ENCODE measurements at places on chromosomes 7 and 10. TPM values are rescaled to one million over a fixed set of nuclear protein-coding genes. Genes with fewer than 3 reads are reported as not detected.

- H3K27me3 ChIP-seq = peaks cover 3% of the 10 kb centered on the region
- no peak overlapping the region for H3K27ac ChIP-seq
- no peak for DNase-seq
- H3K4me3 ChIP-seq = no peak overlapping the region
Observed at GRCh38 chr7:50921114-50921813, 138.6 kb upstream of the GRB10 start.

DNA sequence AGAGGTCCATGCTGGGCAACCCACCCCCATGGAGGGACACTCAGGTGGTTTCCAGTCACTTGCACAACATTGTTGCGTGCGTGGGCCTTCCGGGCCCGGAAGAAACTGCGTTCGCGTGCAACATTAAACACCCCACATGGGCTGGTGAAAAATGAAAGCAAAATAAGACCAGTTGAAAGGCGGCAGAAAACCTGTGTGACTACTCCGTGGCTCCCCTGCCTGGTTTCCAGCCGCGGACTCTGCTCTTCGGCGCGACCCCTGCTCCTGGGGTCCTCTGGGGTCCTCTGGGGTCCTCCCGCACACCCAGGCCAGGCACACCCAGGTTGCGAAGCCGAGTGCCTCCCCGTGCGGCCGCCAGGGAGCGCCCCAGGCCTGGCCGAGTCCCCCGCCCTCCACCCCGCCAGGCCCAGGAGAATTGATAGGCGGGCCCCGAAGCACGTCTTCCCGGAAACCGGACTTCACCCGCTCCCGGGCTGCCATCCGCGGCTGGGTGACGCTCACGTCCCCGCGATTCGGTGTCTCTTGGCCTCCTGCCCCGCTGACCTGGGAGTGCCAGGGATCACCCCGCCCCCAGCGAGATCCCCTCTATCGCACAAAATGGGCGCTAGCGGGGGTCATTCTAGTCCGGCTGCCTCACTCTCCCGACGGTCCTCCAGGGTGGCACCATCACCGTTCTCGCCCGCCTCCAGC lies 1.9 kb upstream of the SH2D4B start:
- H3K27me3 ChIP-seq = no peaks in the 10 kb centered on the region
- DNase-seq = no peak
- no peak overlapping the region for H3K27ac ChIP-seq
- H3K4me1 ChIP-seq = no peaks in the 10 kb centered on the region
- H3K36me3 ChIP-seq = no peaks in the 10 kb centered on the region
- H3K4me3 ChIP-seq = no peak overlapping the region

GRCh38 chr10:59106441-59106840 lies 70.0 kb upstream of the PHYHIPL start:
- H3K4me3 ChIP-seq = no peak overlapping the region
- no peaks in the 10 kb centered on the region for H3K4me1 ChIP-seq
- H3K27me3 ChIP-seq = no peaks in the 10 kb centered on the region
- H3K36me3 ChIP-seq = no peaks in the 10 kb centered on the region
- no peak for DNase-seq

DNA sequence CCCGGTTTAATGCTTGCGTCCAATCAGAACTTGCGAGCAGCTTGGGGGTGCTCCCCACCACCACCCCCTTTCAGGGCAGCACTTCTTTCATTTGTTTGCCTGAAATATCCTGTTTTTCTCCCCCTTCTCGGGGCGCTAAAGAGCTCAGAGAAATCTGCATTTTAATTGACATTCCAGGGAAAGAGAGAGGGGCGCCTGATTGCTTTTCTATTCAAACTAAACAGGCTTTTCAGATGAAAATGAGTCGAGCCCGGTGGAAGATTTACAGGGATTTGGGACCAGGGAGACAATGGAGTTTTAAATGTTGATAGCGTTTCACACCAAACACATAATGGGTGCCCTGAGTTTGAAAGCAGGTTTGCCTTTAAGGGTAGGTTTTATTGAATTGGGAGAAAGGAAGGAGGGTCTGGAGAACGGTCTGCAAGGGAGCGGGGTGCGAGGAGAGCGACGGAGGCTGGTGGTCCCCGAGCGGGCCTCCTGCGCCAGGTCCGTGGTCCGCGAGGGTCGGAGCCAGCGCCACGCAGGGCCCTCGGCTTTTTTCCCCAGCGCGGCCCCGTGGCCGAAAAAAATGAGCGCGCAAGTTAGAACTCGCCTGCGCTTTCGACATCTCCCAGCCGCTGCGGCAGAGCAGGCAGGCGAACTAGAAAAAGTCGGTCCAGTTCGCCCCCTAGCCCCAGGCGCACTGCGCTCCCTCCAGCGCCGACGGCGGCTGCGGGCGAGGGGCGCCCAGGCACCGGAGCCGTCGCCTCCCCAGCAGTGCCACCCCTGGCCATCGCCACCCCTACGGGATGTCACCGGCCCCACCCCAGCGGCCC lies 1.3 kb downstream of the FGFR2 start:
- H3K4me1 ChIP-seq = peaks cover 15% of the 10 kb centered on the region
- no peak for DNase-seq
- no peak overlapping the region for H3K27ac ChIP-seq
- H3K4me3 ChIP-seq = peak overlapping the region; percentile 54
- H3K27me3 ChIP-seq = peaks cover 58% of the 10 kb centered on the region

- no peak overlapping the region for H3K27ac ChIP-seq
- H3K27me3 ChIP-seq = no peaks in the 10 kb centered on the region
- DNase-seq = no peak
- H3K4me1 ChIP-seq = no peaks in the 10 kb centered on the region
Observed at GRCh38 chr10:61342858-61343572, 110.2 kb downstream of the TMEM26 start.

DNA sequence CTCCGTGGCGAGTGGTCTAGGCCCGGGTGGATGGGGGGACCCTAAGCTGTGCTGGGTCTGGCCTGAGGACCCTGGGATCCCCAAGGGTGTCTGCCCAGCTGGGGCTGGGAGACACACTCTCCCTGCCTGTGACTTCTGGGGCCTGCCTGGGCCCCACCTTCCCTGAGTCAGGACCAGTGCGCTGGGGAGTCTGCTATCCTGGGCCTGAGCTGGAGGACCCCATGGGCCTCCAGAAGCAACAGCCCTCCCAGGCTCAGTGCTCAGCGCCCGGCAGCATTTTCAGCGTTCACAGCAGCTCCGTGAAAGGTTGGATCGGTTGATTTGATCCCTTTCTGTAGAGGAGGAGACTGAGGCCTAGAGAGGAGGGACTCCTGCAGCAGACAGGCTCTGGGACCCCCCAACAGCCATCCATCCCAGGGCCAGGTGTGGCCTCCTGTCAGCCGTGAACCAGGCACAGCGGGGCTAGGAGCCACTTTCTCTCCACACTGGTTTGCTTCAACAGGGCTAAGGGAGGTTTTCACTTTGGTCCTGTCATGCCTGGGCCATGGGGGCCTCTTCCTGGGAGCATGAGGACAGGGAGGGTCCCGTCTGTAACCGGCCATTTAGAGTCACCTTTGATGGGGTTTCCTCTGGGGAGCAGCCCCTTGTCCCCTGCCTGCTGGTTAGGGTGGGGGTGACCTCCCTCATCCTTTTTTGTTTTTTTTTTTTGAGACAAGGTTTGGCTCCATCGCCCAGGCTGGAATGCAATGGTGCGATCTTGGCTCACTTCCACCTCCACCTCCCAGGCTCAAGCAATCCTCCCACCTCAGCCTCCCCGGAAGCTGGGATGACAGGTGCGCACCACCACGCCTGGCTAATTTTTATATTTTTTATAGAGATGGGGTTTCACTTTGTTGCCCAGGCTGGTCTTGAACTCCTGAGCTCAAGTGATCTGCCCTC lies 12.4 kb downstream of the FOXL3 start:
- no peaks in the 10 kb centered on the region for H3K27me3 ChIP-seq
- no peak overlapping the region for H3K27ac ChIP-seq
- H3K4me1 ChIP-seq = no peaks in the 10 kb centered on the region
- no peak for DNase-seq
- no peaks in the 10 kb centered on the region for H3K36me3 ChIP-seq

- H3K36me3 ChIP-seq = no peaks in the 10 kb centered on the region
- H3K27me3 ChIP-seq = no peaks in the 10 kb centered on the region
- no peak overlapping the region for H3K4me3 ChIP-seq
- H3K27ac ChIP-seq = no peak overlapping the region
- H3K4me1 ChIP-seq = no peaks in the 10 kb centered on the region
Observed at GRCh38 chr7:78734626-78735025, 718.8 kb downstream of the MAGI2 start.

PON1 gene
- total RNA-seq = 1.00 TPM

DNA sequence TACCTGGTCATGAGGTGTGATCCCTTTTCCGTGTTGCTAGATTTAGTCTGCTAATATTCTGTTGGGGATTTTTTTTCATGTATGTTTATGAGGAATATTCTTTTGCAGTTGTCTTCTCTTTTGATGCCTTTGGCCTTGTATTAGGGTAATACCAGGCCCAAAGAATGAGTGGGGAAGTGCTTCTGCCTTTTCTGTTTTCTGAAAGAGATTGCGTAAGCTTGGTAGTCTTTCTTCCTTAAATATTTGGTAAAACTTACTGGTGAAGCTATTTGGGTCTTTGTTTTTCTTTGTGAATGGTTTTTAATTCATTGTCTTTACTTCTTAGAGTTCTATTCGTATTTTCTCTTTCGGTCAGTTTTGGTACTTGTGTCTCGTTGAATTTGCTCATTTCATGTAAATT lies 51.1 kb downstream of the SHH start:
- peaks cover 7% of the 10 kb centered on the region for H3K36me3 ChIP-seq
- H3K4me3 ChIP-seq = no peak overlapping the region
- no peak for DNase-seq
- no peaks in the 10 kb centered on the region for H3K27me3 ChIP-seq
- H3K27ac ChIP-seq = no peak overlapping the region

CASP2 gene
- total RNA-seq = 38.0 TPM

DNA sequence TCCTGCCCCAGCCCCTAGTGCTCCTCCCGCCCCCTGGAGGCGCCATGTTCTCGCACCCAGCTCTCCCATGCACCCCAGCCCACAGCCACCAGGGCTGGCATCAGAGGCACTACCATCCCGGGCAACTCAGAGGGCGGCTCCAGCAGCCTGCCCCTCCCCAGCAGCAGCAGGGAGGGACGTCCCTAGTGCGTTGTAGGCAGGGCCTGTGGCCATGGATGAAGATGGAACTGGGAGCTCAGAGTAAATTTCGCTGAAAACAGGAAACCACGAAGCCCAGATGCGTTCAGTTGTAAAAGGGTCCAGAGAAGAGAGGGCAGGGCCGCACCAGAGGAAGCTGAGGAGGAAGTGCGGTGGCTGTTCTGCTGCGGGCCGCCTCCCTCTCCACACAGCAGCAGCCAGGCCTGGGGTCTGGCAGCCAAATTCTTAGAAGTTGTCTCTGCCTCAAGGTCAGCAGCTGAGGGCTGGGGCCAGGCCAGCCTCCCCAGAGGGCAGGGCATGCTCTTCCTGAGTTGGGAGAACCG lies 24.6 kb downstream of the VSIR start:
- no peaks in the 10 kb centered on the region for H3K27me3 ChIP-seq
- no peaks in the 10 kb centered on the region for H3K4me1 ChIP-seq
- no peak overlapping the region for H3K4me3 ChIP-seq
- no peak for DNase-seq
- H3K36me3 ChIP-seq = no peaks in the 10 kb centered on the region
- H3K27ac ChIP-seq = no peak overlapping the region

- no peak overlapping the region for H3K4me3 ChIP-seq
- no peak overlapping the region for H3K27ac ChIP-seq
- no peaks in the 10 kb centered on the region for H3K27me3 ChIP-seq
- DNase-seq = no peak
- H3K36me3 ChIP-seq = no peaks in the 10 kb centered on the region
Observed at GRCh38 chr10:85531706-85532105, 834.9 kb downstream of the GRID1 start.

DNA sequence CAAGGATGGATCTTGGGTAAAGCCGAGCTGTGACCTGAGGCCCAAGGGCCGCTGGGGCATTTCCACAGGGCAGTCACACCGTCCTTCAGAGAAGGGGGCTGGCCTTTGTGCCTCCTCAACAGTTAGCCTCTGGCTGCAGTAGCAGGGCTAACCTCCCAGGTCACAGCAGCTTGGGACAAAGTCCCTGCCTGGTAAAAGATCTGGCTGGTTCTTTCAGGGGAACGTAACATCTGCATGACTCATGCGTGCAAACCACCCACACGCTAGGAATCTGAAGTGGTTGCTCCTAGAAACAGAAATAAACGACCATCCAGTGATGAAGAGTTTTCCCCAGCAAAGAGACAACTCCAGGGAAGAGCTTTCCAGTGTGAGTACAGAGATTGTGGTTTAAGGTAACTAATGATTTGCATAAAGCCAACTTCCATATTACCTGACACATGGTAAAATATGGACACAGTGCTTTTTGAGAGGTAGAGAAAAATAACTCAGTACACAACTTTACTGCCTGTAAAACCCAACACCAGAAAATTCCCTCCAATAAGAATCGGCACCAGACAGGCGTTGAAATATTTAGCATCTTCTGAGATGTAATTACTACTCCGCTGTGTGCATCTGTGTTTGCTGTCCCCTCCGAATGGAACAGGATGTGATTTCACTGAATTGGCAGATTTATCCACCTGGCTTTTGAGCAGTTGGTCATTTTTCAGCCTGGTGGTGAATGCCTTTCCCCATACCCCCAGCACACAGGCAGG lies 84.9 kb upstream of the ADRB1 start:
- DNase-seq = peak; percentile 93
- peak overlapping the region; percentile 13 for H3K4me3 ChIP-seq
- H3K27me3 ChIP-seq = no peaks in the 10 kb centered on the region
- H3K4me1 ChIP-seq = peaks cover 20% of the 10 kb centered on the region

SVIL gene
- total RNA-seq = 73.3 TPM

MXI1 gene
- total RNA-seq = 35.4 TPM

DNA sequence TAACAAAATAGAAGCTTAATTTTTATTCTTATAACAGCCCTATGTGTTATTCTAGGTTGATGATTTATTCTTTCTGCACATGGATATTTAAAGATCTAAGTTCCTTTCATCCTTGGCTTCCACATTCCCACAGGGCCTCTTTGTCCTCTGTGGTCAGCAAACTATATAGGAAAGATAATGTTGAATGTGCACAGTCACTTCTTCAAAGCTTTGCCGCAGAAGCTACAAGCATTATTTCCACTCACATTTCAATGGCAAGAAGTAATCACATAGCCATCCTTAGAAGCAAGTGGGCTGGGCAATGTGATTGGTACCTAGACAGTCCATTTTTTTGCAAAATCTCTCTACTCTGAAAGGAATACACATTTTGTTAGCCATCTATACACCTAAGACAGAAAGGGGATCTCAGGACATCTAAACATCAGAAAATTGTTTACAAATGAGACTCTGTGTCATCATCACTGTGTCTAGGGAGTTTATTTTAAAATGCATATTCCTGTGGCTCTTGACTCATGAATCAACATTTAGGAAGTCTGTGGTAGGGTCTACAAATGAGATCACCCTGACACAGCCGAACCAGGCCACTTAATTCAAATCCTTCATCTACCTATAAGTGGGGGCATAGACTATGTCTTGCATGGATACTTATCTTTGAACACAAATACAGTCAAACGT lies 1060.5 kb downstream of the XPNPEP1 start:
- H3K27ac ChIP-seq = peak overlapping the region; percentile 63
- peak; percentile 67 for DNase-seq
- peaks cover 5% of the 10 kb centered on the region for H3K4me1 ChIP-seq

DPCD gene
- total RNA-seq = 39.4 TPM

HTR5A gene
- total RNA-seq = not detected

VWA2 gene
- total RNA-seq = 0.25 TPM

DNA sequence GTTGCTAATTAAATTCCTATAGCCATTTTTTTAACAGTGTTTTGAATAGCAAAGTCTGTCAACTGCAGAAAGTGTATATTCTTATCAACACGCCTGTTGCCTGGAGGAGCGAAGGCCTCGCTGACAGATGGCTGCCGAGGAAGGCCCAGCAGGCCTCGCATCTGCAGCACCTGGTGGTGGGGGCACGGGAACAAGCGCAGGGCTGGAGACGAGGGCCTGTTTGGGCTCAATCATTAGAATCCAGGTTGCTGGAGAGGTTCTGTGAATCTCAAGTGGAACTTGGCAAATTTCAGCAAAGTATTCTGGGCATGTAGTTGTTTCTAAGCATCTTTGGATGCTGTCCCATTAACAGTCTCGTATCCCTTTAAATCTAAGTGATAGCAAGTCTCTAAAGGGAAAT lies 66.1 kb upstream of the FAM204A start:
- H3K27ac ChIP-seq = no peak overlapping the region
- no peak overlapping the region for H3K4me3 ChIP-seq
- no peak for DNase-seq
